ENCODE measurements at places on chromosomes 3 and 15.

- no peak for DNase-seq
Observed at GRCh38 chr3:71629289-71629688, 45.8 kb upstream of the FOXP1 start.

- DNase-seq, result no peak
Observed at GRCh38 chr3:12916159-12916558, 74.8 kb upstream of the RPL32 start.

- DNase-seq, result no peak
Observed at GRCh38 chr15:95603802-95604201, 726.7 kb upstream of the NR2F2 start.

- DNase-seq, result no peak
Observed at GRCh38 chr3:186994000-186994955, 64.0 kb downstream of the ST6GAL1 start.

- no peak for DNase-seq
Observed at GRCh38 chr3:148948913-148949657, 42.3 kb upstream of the GYG1 start.
